ENCODE measurements at places on chromosomes 5 and 9. TPM values are rescaled to one million over a fixed set of nuclear protein-coding genes. Genes with fewer than 3 reads are reported as not detected.

HAND1 gene
- not detected for total RNA-seq

FAM153A gene
- total RNA-seq, result under 0.01 TPM

CHSY3 gene
- total RNA-seq, result under 0.01 TPM

PLAA gene
- 32.5 TPM for total RNA-seq

CDH9 gene
- total RNA-seq, result not detected

ITGA2 gene
- 97.1 TPM for total RNA-seq

NKD2 gene
- 1.3 TPM for total RNA-seq

LECT2 gene
- not detected for total RNA-seq

SPINK14 gene
- total RNA-seq, result not detected

LHX3 gene
- total RNA-seq, result not detected

TRAPPC13 gene
- 28.0 TPM for total RNA-seq

CATSPER3 gene
- total RNA-seq, result 0.21 TPM

SYK gene
- total RNA-seq, result 28.4 TPM

BRINP1 gene
- 0.34 TPM for total RNA-seq

ZFP37 gene
- 0.68 TPM for total RNA-seq

ZSWIM6 gene
- 13.0 TPM for total RNA-seq
